ENCODE measurements at places on chromosomes 5 and 9.
A peak's percentile ranks its signal among the peaks of the same experiment; 100 is the strongest.

- DNase-seq: no peak
These were observed 154.0 kb downstream of the RFX3 start for GRCh38 chr9:3371842-3372241.

- DNase-seq: no peak
These were observed 9.9 kb upstream of the IFNA8 start for GRCh38 chr9:21398955-21399489.

- DNase-seq: no peak
These were observed 94.6 kb upstream of the PTCH1 start for GRCh38 chr9:95611354-95611753.

DNA sequence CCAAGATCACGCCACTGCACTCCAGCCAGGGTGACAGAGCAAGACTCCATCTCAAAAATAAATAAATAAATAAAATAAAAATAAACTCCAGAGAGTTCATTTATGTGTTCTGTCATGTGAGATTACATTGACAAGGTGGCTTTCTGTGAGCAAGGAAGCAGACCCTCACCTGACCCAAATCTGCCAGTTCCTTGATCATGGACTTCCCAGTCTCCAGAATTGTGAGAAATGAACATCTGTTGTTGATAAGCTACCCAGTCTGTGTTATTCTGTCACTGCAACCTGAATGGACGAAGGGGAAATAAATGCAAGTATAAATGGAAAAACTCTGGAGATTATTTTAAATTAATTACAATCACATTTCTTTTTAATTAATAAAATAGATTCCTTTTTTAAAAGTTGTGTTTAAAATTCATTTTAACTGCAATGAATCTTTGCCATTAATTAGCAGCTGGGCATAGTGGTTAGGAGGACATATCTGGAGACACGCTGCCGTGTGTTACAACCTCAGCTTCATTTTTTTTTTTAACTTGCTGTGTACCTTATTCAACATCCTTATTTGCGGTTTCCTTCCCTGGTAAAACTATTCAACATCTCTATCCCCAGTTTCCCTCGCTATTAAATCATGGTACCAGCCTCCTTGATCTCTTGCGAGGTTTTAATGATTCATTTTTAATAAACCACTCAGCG lies 376.4 kb downstream of the CHSY3 start:
- no peak for DNase-seq

- DNase-seq: no peak
These were observed 1266.2 kb upstream of the CDH18 start for GRCh38 chr5:21254161-21254560.

- DNase-seq: no peak
These were observed 485.1 kb downstream of the CSNK1G3 start for GRCh38 chr5:123997064-123997461.

GRCh38 chr5:15694696-15695214 lies 194.8 kb downstream of the FBXL7 start:
- DNase-seq: no peak

- no peak for DNase-seq
These were observed 81.8 kb downstream of the SEMA6A start for GRCh38 chr5:116492776-116493175.

GRCh38 chr9:114591849-114592248 lies 4.3 kb downstream of the ATP6V1G1 start:
- no peak for DNase-seq

DNA sequence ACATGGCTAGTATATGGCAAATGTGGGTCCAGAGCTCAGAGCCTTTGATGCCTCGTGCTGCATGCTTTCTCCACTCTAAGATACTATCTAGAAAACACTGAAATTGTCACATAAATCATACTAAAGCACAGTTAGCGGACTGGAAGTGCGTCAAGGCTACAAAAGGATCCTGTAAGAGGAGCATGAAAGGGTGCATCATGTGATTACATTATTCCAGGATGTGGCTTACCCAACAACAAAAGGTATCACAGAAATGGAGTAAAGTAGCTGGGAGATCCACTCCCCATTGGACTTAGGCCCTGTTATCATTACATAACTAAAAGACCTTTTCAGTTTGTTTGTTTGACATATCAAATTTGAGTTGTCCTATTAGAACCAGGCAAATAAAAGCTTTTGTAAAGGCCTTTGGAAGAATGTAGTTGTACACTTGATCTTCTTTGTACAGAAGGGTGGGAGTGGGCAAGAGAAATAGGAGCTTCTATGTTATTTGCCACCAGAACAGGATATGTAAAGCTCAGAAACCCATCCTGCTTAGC lies 6.9 kb downstream of the SLC31A1 start:
- no peak for DNase-seq

DNA sequence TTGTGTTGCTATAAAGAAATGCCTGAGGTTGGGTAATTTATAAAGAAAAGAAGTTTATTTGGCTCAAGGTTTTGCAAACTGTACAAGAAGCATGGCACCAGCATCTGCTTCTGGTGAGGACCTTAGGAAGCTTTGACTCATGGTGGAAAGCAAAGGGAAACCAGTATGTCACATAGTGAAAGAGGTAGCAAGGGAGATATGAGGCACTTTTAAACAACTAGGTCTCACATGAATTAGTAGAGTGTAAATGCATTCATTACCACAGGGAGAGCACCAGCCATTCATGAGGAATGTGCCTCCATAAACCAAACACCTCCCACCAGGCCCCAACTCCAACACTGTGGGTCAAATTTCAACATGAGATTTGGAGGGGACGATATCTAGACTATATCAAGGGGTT lies 40.8 kb downstream of the OR2Y1 start:
- no peak for DNase-seq

- DNase-seq: no peak
These were observed 20.4 kb downstream of the ANKS6 start for GRCh38 chr9:98775831-98776441.

DNA sequence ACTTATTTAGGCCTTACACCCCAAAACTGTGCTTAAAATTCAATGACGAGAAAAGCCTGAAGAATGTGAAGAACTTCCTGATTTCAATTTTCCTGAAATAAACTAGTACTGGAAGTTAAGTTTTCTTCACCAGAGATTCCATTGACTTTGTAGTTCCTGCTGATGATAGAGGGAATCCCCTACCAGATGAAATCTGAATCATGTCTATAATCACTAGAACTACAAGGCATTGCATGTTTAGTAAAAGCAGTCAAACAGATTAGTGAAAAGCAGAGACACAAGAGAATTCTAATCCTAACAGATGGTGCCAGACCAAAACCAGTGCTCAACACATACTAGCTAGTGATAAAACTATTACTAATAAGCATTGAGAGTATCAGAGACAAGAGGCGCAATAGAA lies 130.0 kb downstream of the PDE4D start:
- DNase-seq: no peak

GRCh38 chr9:88303721-88304451 lies 84.4 kb upstream of the SPIN1 start:
- no peak for DNase-seq

- no peak for DNase-seq
These were observed 52.1 kb upstream of the ARL15 start for GRCh38 chr5:54362434-54362833.

GRCh38 chr5:122385286-122385685 lies 73.2 kb downstream of the SNCAIP start:
- DNase-seq: no peak

DNA sequence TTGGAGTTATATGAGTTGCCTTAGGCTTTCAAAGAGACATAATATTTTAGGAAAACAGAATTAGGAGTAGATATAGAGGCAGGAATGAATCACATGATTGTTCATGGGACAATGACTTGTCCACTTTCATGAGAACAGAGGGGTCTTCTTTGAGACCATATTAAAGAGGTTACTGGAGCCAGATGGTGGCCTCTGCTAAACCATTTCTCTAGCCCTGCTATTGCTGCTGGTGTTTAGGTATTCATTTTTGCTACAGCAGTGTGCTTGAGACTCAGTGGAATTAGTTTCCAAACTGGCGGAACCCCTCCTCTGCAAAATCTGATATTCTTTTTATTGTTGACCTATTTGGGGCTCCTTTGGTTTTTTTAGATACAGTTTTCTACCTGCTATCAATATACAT lies 31.3 kb downstream of the GRAMD2B start:
- DNase-seq: no peak

GRCh38 chr5:67802766-67803165 lies 412.8 kb upstream of the PIK3R1 start:
- no peak for DNase-seq

DNA sequence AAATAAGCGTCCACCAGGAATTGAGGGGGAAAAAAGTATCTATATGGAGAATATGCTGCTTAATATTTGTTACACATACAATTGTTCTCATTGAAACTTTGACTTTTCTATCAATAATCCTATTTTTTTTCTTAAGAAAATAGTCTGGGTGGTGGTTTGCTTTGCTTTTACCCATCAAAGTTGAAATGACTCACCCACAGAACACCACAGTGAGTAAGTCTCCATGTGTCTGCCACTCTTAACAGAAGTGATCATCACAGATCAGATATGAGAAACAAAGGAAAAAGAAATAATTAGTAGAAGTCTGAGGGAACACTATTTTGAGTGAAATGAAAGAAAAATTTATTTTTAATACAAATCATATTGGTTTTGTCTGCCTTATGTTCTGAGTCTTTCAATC lies 742.8 kb downstream of the CDH9 start:
- no peak for DNase-seq

GRCh38 chr9:133926165-133926856 lies 65.8 kb downstream of the VAV2 start:
- no peak for DNase-seq

DNA sequence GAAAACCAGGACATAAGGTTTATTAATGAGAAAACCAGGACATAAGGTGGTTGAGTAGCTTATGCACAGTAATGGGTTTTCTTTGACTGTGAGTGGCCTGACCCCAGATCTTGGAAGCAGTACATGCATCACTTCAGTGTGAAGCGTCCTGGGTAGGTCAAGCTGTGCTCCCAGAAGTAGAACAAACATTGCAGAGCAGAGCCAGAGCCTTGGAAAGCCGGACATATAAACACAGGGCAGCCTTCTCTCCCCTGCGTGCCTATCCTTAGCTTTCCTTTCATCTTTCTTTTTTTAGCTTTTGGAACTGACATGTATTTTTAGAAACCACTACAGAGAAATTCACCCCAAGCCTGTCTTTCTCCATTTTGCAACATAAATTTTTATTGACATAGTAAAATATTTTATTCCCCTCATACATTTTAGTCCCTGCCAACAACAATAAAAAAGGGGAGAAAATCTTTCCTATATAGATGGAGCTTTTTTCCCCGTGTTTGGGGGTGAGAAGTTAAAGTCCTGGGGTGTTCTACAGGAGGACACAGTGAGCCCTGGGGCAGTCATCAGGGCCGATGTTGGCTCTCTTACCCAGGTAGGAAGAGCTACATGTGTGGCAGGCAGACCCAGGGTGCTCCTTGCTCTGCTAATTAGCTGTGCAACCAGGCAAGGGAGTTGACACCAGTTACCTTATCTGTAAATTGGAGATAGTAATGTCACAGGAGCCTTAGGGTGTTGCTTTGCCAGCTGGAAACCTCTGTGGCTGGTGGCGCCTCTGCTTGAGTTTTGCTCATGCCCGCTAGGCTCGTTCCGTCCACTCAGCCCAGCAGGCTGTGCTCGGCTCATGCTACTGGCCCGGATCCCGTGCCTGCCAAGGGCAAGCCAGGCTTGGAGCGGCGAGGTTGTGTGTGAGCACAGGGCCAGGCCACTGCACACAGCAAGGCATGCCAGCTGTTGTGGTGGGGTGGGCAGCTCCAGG lies 389.6 kb downstream of the KDM4C start:
- DNase-seq: no peak

DNA sequence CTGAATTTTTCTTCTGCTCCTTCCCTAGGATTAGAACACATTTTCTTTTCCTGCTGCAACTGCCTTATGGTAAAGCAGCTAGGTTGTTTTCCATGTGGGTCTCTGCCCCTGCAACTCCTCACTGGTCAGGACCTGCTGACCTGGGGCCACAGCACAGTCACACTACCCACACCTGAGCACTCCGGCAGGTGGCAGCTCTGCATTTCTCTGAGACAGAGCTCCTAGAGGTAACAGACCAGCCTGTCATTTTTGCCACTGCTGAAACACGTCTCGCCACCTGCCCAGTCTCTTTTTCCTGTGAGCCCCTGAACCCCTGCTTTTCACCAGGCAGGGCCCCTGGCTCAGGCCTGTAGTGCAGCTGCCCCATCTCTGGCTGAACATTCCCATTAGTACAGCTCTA lies 609.6 kb downstream of the HINT1 start:
- DNase-seq: no peak

- DNase-seq: no peak
These were observed 605.1 kb upstream of the KLF4 start for GRCh38 chr9:108094676-108094993.

DNA sequence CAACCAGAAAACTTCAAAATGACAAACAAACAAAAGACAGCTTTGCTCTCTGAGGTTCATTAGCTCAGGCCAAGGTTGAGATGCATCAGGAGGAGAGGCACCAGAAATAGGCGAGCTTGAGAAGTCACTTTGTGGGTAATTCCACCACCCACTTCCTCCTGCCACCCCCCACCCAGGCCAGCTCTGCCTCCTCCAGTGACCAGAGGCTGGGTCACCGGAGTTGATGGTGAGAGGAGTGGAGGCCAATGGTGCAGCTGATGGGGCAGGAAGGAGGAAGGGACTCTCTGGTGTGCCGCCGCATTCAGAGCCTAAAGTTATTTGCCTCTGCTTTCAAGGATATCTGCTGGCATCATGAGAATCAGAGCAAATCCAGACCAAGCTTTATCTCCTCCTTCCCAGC lies 73.8 kb upstream of the ASTN2 start:
- no peak for DNase-seq

- peak; percentile 22 for DNase-seq
These were observed 121.6 kb downstream of the FBXL17 start for GRCh38 chr5:108260117-108260857.

DNA sequence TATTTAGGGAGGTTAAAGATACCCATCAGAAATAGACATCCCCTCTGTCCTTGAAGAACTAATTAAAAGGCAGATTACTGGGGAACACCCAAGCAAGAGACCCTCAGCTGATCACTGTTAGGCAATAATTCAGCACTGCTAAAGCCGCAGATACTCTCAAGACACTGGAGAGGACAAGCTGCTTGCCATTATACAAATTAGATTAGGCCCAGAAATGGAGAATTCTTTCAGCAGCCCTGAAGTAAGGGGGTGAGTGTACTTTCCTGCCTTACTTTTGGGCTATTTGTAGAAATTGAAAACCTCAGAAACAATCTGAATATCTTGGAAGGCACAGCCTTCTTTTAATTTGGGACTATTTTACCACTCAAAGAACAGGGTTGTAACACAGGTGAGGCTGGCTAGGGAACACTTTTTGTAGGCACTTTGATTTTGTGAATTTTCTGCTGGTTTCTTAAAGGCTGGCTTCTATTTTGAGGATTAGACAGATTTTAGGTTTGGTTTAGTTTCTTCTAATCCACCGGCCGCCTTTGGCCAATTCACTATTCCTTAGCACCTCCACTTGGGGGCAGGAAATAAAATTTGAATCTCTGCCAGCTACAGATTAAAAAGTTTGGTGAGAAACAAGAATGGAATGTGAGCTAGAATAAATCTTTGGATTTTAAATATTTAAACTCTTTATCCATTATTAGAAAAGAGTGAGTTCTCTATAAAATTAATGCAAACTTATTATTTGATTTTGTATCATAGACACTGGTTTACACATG lies 106.0 kb downstream of the SMARCA2 start:
- no peak for DNase-seq

GRCh38 chr5:157761690-157762621 lies 18.4 kb downstream of the LSM11 start:
- DNase-seq: no peak

GRCh38 chr5:151072630-151073025 lies 8.2 kb downstream of the TNIP1 start:
- no peak for DNase-seq
